ENCODE measurements at places on chromosomes 3 and 15. TPM values are rescaled to one million over a fixed set of nuclear protein-coding genes. Genes with fewer than 3 reads are reported as not detected.

The CNTN6 gene
- total RNA-seq = not detected

The NEK4 gene
- total RNA-seq = 7.3 TPM

The A4GNT gene
- total RNA-seq = not detected

The OR5K2 gene
- not detected for total RNA-seq

The EIF3J gene
- total RNA-seq = 52.7 TPM

The INTS14 gene
- total RNA-seq = 23.7 TPM

The DPPA4 gene
- 0.21 TPM for total RNA-seq

The ARPIN gene
- 0.13 TPM for total RNA-seq

The INSYN1 gene
- total RNA-seq = not detected

The ST8SIA2 gene
- total RNA-seq = not detected

The SI gene
- not detected for total RNA-seq

The CCR3 gene
- 0.37 TPM for total RNA-seq

The U2SURP gene
- total RNA-seq = 171 TPM

The ADIPOQ gene
- not detected for total RNA-seq

The COL8A1 gene
- not detected for total RNA-seq

The ZNF860 gene
- total RNA-seq = 0.25 TPM
